Tibial artery (tissue), 4 donors: ENCODE measurements at places on chromosomes 13 and 19.

DNA sequence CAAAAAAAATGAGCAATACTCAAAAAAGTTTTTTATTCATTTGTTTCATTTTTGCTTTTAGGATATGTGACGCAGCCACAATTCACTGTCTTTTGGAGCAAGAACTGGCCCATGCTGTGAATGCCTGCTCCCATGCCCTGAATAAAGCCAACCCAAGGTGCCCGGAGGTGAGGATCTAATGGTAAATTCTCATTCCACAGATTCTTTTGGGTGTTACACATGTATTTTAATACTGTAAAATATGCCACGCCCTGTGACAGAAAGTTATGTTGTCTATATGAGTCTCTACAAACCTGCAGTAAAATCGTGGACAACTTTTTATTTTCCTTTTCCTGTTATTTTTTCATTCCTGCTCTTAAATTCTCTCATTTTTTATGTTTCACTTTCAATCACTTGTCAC is 57.5 kb upstream of the AKAP11 start:
- no peak for DNase-seq

DNA sequence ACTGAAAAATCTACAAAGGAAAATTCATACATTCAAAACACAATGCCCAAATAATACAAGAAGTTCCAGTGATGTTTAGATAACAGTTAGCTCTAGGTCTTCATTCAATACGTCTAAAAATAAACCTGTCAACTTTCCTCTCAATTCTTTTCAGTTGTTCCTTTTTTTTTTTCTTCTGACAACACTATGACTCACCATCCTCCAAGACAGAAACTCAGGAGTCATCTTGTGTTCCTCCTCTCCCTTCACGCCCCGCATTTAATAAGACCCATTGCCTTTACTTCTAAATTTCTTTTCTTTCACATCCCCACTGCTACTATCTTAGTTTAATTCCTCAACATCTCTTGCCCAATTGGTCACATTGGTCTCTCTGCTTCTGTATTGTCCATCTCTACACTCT is 759.9 kb downstream of the GPC5 start:
- no peak for DNase-seq

GRCh38 chr13:99731747-99732146 is 230.5 kb downstream of the TM9SF2 start:
- DNase-seq, result no peak

DNA sequence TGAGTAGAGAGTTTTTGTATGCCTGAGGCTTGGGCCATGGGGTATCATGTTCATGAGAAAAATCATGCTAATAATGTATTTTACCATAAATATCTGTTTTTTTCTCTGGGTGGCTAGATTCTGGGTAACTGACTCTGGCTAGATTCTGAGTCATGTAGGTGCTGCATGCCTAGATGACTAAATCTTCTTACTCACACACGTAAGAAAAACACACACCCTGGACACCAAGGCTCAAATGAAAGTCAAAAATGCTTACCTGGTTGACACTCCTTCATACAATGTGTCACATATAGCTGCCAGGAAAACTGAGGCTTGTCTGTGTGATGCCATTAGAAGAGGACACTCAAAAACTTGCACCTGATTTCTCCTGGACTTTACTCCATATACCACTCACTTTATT is 597.4 kb upstream of the SLITRK1 start:
- no peak for DNase-seq

DNA sequence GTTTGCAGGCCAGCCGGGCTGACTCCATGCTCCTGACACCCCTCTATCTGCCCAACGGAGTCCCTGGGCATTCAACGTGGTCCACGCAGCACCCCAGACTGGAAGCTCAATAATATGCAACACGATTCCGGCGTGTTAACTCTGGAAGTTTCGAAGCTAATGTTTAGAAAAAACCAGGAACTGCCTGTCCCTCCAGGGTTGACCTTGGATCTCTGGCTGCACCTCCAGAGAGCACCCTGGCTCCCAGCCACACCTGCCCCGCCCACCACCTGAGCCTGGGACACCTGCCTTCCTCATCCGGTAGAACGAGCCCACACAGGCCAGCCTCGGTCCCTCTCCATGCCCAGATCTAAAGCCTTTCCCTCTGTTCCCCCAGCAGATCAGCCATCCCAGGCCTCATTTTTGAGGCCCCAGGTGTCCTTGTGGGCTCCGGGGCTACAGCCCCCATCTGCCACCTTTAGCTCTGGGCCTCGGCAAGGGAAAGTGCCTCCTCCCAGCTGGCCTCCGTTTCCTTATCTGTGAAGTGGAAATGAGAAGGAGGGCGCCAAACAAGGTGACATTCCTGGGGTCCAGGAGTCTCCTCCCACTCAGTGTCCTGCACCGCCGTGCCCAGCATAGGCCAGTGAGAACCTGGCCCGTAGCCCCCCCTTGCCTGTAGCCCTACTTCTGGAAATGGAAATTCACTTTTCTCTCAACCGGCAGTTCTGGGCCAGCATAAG is 38.7 kb downstream of the KLF2 start:
- no peak for DNase-seq
